ENCODE measurements at places on chromosomes 1 and 21.

DNA sequence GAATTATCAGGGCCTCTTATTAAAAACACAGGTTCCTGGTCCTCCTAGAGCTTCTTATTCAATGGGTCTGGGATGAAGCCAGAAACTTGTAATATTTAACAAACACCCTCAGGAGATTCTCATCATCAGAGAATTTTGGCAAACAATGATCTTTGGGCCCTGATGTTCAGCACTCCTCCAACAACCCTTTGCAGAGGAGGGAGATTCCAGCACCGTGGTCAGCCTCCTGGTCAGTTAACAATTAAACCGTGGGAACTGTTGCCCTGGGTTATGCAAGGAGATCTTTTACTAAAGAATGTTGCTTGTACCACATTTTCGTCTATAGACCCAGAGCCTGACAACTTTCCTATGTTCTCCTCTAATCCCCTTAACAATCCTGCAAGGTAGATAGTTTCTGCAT, 294.4 kb downstream of the PLPP3 start:
- peak; percentile 94 for DNase-seq

DNA sequence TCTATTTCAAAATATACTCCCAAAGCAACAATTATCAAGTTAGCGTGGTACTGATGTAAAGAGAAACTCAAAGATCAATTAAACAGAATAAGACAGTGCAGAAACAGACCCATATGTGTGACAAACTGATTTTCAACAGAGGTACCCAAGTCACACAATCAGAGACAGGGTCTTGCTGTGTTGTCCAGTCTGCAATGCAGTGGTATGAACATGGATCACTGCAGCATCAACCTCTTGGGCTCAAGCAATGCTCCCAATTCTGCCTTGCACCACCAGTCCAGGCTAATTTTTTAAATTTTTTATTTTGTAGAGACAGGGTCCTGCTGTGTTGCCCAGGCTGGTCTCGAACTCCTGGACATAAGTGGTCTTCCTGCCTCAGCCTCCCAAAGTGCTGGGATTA, 255.6 kb downstream of the AKT3 start:
- no peak for DNase-seq

DNA sequence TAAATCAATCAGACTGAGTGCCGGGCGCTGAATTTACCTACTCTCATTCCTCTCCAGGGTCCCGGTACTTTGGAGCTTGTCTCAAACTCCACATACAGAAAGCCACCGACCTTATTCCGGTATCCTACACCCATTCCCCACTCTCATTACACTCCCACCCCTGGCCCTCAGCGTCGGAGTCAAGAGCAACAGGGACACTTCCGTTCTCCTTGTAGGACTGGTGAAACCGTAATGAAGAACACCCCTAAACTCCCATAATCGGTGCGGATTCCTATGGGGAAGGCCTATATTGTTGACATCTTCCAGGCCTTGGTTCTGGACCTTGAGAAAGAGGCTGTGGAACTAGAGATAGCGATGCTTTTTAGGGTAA, 798 bp downstream of the ZBED6 start:
- DNase-seq, result peak; percentile 29

- no peak for DNase-seq
These were observed 82.0 kb downstream of the MAP3K7CL start for GRCh38 chr21:29212446-29212845.

DNA sequence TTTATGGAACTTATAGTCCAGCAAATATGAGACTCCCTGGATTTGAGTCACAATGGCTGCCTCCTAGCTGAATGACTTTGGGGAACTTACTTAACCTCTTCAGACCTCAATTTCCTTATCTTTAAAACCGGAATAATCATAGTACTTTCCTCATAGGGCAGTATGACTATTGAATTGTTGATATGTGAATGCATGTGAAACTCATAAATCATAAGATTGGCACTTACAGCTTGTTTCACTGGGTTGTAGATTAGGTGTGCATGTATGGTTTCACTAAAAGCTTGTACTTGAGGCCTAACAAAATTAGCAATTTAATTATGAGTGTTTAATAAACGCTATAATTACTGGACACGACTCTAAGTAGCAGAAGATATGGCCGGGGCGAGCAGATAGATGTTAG, 72.5 kb downstream of the ST6GALNAC5 start:
- DNase-seq, result no peak
